ENCODE measurements at places on chromosomes 16 and 17. TPM values are rescaled to one million over a fixed set of nuclear protein-coding genes. Genes with fewer than 3 reads are reported as not detected.

Gene KRTAP16-1
- total RNA-seq, result not detected

Gene NUBP2
- total RNA-seq, result 45.8 TPM

Gene CDT1
- 5.0 TPM for total RNA-seq

Gene PRSS36
- total RNA-seq, result 0.53 TPM

Gene CACNG5
- total RNA-seq, result not detected

Gene CES5A
- not detected for total RNA-seq

Gene VKORC1
- total RNA-seq, result 98.6 TPM

Gene TEKT1
- total RNA-seq, result not detected

Gene NPW
- 0.06 TPM for total RNA-seq

Data from aortic smooth muscle cell (primary cell).